Gastroesophageal sphincter (tissue), 4 donors: ENCODE measurements at places on chromosomes 16 and 17. TPM values are rescaled to one million over a fixed set of nuclear protein-coding genes. Genes with fewer than 3 reads are reported as not detected.

DNA sequence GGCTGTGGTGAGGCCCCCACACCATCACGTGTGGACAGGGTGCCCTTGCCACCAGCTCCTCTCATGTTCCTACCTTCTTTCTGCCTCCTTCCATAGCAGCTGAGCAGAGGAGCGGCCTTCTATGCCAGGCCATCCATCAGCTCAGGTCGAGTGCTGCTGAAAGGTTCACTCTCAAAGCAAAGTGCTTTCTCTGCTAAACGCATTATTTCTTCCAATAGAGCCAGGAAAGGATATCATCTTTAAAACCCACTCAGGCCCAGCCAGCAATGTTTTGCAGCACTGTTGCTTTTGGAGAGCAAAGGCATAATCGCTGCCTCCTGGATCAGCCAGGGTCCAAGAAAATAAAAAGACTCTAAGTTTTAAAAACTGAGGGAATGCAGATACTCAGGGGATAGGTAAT, 54.9 kb upstream of the GPRC5B start:
- ATAC-seq, result no peak

HOXB5 gene
- total RNA-seq, result 1.4 TPM

DNA sequence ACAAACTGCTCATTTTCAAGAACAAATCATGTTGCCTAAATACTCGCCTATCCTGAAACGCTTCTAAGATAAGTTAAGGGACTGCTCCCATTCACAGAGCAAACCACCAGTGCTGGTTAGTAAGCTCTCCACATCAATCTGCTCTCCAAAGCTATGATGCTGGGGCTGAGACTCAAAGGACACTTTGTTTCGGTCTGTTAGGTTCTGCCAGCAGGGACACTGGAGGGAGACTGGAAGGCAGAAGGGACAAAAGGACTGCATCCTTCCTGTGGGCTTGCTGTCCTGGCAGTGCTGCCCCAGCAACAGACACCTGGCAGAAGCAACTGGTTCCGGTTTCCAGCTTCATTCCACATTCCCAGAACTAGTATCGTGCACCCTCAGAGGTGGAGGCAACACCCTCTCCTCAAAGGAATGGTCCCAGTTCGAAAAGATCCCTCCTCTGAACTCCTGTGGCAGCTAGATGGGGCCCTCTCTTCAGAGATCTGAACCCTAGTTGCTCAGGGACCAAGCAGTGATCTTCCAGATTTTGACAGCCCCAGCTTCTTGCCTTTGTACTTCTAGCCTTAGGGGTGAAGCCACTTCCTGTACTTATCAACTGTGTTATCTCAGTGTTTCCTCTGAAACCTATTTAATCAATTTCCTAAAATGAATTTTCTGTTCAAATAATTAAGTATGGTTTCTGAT, 73.4 kb upstream of the GSG1L start:
- ATAC-seq, result no peak

DNA sequence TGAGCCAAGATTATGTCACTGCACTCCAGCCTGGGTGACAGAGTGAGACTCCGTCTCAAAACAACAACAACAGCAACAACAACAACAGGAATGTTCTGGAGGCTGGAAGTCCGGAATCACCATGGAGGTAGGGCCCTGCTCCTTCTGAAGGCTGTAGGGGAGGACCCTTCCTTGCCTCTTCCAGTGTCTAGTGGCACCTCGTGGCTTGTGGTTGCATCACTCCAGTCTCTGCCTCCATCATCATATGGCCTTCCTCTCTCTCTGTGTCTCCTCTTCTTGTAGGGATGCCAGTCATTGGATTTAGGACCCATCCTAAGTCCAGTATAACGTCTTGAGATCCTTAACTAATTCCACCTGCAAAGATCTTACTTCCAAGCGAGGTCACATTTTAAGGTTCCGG, 14.0 kb downstream of the NAGPA start:
- no peak for ATAC-seq

GRCh38 chr17:27529230-27529796, 73.1 kb downstream of the KSR1 start:
- ATAC-seq, result no peak

ARL5C gene
- not detected for total RNA-seq

GRCh38 chr16:81585785-81586184, 141.2 kb downstream of the CMIP start:
- no peak for ATAC-seq

DNA sequence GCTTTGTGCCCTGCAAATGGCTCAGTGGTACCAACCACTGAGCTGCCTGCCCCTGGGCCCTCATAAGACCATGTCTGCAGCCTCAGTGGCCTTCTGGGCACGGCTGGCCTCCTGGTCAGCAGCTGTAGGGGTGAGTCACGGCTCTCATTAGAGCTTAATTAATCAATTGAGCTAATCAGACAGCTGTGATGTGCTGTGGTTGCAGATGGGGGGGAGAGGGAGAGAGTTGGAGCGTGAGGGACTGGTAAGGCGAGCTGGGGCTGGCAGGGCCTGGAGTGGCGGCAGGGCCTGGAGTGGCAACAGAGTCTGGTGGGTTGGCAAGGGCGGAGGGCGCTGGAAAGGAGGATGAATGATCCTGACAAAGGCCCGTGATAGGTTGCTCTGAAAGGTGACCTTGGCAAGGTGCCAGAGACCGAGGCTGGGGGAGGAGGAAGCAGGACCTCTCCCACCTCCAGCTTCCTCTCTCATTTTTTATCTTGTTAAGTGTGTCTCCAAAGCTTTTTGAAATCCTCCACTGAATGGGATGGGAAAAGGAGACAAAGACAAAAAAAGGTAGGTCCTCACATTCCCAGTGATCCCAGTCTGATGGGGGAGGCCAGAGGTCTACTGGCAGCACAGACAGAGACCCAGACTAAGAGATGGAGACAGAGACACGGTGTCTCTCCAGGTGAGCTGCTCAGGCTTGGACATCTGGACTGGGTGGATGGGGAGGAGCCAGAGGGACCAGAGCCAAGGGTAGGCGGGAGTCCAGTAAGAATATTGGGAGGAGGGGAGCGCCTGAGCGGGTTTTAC, 41.6 kb downstream of the DCAKD start:
- no peak for ATAC-seq

- ATAC-seq, result no peak
These were observed 80.3 kb upstream of the ZNF750 start for GRCh38 chr17:82920150-82920549.

GRCh38 chr16:11100239-11100750, 155.7 kb downstream of the SOCS1 start:
- peak; percentile 54 for ATAC-seq

GRCh38 chr17:4514206-4514605, 15.5 kb downstream of the SPNS2 start:
- ATAC-seq, result no peak

DNA sequence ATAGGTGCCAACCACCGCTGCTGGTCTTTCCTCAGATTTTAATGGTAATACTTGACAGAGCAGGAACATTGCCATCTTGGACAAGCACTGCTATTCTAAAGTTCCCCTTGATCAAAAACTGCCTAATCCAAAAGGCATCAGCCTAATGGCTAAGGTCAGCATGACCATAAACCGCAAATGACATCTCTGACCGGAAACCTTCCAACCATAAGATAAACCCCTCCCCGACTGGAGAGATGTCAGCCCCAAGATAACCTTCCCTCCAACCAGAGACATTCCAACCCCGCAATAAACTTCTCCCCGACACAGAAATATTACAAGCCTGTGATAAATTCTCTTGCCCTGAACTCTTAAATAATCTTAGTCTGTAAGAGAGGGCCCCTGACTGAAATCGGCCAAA, 7.4 kb upstream of the DHX40 start:
- no peak for ATAC-seq

TRAPPC1 gene
- 26.3 TPM for total RNA-seq

DNA sequence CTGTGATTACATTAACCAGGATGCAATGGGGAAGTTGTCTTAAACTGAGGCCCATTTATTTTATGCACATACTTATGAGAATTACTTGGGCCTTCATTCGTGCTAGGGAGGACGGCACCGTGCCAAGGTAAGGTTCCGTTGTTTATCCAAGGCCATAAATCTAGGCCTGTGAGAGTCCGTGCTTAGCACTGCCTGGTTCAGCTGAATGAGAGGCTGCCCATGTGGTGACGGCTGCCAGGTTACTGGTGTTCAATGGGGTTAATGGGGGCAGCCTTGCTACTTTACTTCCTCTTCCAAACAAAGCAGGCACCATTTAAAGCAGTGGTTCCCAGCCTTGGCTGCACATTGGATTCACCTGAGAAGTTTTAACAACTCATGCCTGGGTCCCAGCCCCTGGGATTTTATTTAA, 135.1 kb upstream of the NOL11 start:
- ATAC-seq, result no peak

STX1B gene
- total RNA-seq, result not detected

CCL1 gene
- total RNA-seq, result not detected

COTL1 gene
- 13.1 TPM for total RNA-seq

DNA sequence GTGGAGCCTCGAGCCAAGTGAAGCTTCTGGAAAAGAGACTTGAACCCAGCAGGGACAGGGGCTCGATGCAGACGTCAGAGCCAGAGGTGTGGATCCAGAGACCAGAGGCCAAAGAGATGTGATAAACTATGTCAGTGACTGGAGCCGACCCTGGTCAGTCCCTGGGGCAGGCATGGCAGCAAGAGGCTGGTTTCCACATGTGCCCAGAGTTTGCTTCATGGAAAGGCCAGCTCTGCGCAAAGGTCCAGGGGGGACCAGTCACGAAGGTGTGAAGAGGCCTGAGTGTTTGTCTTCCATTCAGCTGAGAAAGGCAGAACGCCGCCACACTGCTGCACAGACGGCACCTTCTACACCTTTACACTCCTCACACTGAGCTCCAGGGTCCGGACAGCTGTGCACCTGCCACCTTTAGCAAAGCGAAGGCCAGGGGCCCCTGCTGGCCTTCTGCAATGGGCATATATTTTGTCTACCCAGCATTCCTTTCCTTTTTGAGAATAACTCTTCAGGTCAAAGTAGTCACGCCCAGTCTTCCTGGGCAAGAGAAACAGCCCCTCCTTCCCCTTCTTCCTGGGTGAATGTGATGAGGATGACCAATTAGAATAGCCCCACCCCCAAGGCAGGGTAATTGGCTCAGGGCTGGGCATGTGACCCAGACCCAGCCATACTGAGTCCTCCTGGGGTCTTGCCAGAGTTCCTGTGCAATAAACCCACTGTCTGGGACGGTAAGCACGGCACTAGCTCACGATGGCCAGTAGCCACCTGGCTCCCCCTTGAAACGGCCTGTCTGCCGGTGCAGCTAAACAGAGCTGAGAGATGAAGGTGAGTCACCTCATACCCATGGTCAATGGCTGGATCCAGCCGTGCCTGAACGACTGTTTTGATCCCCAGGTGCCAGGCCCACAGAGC, 2.3 kb upstream of the RPH3AL start:
- no peak for ATAC-seq

DNA sequence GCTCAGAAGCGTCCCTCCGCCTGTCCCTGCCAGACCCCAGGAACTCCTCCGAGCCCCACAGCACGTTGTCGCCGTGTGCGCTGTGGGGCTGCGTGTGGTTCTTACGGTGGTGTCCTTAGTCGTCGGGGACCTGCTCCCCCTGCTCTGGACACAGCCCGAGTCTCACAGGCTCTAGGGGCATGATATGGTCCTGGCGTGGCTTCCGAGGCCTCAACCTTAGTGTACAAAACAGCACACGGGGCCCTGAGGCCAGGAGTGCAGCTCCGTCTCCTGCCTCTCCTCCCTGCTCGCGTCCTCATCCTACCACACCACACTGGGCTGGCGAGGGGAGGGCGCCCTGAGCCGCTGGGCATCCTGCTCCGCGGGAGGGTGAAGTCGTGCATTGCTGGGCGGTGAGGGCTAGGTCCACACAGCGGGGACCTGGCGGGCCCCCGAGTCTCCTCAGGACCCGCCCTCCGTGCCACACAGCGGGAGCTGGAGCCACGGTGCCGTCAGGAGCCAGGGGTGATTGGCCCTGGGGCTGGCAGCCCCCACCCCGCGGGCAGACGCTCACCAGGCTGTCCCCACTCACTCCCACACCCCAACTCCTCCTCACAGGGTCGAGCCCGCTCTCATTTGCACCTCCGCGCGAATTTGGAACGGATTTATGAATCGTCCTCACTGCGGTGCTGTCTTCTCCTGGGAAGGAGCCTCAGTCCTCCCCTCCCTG, 1.2 kb upstream of the MAFG start:
- ATAC-seq, result no peak

- no peak for ATAC-seq
These were observed 207.9 kb downstream of the TANC2 start for GRCh38 chr17:63173903-63174302.

DNA sequence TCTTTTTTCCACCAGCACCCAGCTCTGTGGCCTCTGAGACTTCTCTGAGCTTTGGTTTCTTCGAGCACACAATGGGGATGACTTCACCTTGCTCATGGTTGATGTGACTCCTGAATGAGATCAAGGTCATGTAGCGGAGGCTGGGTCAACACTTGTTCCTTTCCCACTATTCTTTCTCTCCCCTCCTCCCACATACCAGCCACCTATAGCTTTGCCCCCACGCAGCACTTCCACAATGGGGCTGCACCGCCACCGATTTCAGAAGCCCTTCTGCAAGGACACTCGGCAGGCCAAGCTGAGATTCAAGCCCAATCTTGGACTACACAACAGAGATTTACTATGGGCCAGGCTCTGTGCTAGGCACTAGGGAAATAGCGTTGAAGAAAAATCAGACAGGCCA, 14.4 kb downstream of the TRIM25 start:
- ATAC-seq, result no peak

DNA sequence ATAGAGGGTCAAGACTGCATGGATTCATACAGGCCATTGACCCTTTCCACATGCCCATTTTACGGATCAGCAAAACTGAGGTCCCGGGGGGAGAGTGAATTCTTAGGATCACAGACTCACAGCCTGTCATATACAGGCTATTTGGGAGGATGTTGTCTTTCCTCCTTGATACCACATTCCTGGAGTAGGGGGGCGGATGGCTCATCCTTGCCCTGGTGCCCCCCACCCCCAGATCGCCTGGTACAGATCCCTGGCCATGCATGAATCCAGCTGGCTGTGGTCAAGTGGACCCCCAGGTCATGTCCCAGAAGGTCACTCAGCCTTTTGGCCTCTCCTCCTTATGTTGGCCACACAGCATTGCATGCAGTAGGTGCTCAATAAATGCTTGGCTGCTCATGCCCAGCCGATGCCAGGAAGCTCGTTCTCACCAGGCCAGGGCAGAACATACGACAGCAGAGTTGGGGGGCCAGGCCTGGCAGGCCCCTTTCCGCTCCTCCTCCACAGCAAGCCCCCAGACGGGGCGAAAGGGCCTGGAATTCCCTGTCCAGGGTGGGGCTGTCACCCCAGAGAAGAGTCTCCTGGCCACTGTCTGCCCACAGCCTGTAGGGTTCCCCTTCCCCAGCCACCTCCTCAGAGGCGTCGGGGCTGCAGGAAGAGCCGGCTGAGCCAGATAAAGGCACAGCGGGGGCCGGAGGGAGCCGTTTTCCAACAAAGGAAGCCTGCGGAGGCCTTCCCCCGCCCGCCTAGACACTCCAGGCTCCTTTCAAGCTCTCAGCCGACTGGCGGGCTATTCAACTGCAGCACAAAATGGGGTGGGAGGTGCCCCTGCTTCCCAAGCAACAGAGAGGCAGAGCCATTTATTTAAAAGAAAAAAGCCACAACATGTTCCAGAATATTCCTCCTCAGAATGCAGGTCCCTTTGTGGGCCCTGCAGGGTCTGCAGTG, 215.7 kb upstream of the CIBAR2 start:
- ATAC-seq, result no peak
